ENCODE measurements at places on chromosomes 16 and 17.

DNA sequence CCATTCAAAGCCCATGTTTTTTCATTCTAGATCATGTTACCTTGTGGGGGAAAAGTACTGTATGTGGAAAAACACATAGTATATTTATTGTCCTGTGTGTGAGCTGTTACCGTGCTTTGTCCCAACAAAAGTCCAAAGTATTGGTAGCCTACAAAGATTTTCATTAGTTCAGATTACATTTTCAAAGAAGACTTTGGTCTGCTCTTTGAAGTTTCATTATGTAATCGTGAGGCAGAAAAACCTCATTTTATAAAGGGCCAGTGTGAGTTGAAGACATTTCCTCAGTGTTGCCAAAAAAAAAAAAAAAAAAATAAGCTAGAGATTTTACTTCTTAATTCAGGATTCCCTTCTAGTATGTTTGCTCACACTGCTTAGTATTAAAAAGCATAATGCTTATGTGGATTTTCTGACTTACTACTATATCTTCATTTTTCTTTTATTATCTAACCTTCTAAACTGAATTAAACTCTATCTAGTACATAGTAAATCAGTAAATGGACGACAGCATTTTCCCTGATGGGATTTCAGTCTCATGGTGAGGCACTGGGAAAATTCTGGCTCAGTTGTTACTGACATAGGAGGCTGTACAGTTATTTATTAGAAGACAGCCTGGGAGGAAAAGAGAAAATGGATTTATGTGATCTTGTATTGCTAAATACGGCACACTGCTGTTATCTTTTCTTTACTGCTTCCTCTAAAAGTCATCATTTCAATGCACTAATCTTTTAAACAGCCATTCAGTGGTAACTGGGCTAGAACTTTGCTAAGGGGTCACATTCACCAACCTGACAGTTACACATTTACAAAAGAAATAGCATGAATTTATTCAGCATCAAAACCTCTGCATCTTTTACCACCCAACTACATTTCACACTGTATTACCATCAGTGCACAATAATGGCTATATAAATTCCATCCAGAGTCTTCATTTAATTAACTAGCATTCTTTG is 100.6 kb downstream of the STXBP4 start:
- no peak for DNase-seq

GRCh38 chr17:76556765-76557367 is 17.0 kb downstream of the PRCD start:
- no peak for DNase-seq

GRCh38 chr17:80263253-80264204 is 2.9 kb downstream of the RNF213 start:
- DNase-seq: peak; percentile 87

GRCh38 chr17:50292465-50292864 is 18.2 kb downstream of the TMEM92 start:
- DNase-seq: no peak

DNA sequence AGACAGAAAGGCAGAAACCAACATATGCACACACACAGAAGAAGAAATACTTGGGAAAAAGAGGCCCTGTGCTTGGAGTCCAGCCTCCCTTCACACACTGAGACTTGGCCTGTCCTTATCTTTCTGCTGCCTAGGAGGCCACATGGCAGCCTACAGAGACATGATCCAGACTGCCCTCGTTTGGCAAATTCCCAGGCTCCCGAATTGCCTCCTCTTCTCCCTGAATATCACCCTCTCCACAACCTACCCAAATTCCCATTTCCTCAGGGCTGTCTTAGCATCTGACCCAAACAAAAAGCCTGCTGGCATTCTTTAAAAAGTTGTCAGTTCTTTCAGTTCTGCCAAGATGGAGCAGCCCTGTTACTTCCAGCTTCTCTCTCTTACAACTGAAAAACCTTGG is 59.8 kb downstream of the DNAH17 start:
- peak; percentile 69 for DNase-seq

GRCh38 chr17:81489012-81489997 is 23.3 kb downstream of the ACTG1 start:
- peak; percentile 58 for DNase-seq

DNA sequence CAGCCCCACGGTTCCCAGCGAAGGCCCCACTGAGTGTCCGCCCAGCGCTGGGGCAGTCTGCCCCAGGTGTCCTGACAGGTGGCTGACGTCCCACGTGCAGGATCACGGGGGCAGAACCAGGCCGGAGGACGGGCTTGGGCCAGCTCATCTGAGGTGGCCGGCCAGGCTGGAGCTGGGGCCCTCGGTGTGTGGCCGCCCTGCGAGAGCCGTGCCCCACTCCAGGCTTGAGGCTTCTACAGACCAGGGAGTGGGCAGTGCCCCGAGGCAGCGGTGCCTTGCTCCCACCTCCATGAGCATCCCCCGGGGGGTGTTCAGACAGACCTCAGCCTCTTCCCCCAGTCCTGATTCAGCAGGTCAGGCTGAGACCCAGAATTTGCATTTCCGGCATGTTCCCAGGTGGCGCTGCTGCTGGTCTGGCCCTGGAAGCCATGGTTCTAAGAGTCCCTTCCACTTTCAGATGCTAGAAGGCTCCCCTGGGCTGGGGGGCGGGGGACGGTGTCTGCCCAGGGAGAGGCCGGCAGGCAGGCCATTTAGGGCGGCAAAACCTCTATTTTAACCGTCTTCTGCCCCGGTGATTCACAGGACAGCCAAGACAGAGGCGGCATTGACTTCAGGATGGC is 35.4 kb upstream of the PABPN1L start:
- DNase-seq: no peak

GRCh38 chr16:67190041-67190440 is at the start of gene EXOC3L1:
EXOC3L1 (minus strand) TSS chr16:67190136; CDS start chr16:67189676, 460 bp downstream.
- no peak for DNase-seq

DNA sequence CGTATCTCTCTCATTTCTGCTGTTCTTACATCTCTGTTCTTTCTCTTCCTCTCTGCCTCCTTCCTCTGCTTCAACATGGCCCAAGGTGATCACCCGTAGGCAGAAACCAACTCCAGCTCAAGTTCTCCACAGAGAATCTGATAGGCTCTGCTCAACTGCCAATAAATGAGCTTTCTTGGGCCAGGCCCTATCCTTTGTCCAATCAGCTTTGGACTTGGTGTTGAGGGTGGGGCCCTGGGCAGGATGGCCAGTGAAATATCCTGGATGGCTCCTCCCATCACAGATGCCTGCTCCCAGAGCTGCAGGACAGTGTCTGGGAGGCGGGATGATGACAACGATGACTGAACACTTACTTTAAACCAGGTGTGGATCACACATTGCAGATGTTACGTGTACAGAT is 17.4 kb upstream of the BRD7 start:
- DNase-seq: no peak

DNA sequence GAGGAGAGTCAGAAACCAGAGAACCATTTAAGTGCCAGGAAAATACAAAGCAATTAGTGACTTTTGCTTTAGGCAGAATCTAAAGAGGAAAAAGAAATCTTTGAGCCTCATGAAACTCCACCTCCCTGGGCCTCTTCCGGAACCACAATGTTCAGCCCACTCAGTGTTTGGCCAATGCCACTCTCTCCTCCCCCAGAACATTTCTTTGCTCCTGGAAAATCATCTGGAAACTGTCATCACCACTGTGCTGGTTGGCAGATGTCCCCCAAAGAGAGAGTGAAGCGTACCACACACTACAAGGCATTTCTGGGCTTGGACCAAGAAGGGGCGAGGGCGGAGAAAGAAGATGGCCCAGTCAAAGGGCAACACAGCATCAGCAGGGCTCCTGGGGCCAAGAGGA is 7.1 kb upstream of the SOX9 start:
- DNase-seq: no peak

DNA sequence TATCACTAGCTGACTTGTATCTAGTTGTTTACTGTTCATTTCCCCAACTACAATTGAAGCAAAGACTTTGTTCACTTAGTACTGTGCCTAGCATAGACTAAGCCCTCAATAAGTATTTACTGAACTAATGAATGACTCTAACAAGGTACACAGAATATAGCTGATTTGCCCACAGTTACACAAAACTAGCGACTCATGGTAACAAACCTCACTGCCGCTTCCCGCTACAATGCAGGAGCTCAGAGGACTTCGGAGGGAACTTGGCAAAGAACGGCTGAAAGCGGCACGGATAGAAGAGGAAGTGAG is 524 bp downstream of the EFTUD2 start:
- no peak for DNase-seq

DNA sequence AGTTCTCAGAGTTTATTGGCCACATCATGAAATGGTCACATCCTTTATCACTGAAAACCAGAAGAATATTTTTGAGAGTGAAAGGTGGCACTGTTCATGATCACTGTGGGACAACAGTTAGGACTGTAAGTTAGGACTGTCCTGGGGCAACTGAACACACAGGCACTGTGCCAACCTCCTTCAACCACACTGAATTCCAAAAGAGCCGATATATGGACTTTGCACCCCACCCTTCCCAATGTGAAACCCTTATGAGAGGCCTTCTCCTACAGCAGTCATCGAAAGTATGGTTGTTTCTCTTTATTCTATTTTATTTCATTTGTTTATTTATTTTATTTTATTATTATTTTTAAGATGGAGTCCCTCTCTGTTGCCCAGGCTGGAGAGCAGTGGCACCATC is 353.5 kb downstream of the TOX3 start:
- no peak for DNase-seq

DNA sequence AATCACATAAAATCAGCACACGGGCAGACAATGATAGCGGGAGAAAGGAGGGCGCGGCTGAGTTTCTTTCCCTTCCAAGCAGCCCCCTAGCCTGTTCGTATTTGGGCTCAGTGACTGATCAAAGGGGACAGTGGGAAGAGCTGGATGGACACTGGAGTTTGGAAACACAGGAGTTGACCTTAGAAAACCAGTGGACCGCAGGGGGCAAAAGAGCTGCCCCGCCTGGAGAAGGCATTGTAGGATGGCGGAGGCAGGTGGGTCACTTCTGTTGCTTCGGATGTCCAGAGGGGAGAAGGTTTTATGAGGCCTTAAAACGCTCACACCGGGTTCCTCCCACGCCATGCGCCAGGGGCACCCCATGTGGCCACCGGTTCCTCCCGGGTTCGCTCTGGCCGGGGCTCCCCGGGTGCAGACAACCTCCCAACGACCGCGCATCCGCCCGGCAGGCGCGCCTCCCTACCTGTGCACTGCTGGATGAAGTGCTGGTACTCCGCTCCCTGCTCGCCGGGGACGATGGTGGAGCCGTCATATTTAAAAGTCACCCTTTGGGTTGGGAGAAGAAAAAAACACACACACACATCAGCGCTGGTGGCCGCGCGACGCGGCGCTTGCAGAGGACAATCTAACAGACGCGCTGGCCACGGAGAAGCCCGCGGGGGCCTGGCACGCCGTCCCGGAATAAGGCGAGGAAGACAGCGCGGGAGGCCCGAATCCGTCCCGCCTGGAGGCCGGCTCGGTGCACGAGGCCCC is 662 bp downstream of the COTL1 start:
- DNase-seq: peak; percentile 81

- no peak for DNase-seq
These were observed 1.7 kb upstream of the NLRC3 start for GRCh38 chr16:3578610-3579551.

DNA sequence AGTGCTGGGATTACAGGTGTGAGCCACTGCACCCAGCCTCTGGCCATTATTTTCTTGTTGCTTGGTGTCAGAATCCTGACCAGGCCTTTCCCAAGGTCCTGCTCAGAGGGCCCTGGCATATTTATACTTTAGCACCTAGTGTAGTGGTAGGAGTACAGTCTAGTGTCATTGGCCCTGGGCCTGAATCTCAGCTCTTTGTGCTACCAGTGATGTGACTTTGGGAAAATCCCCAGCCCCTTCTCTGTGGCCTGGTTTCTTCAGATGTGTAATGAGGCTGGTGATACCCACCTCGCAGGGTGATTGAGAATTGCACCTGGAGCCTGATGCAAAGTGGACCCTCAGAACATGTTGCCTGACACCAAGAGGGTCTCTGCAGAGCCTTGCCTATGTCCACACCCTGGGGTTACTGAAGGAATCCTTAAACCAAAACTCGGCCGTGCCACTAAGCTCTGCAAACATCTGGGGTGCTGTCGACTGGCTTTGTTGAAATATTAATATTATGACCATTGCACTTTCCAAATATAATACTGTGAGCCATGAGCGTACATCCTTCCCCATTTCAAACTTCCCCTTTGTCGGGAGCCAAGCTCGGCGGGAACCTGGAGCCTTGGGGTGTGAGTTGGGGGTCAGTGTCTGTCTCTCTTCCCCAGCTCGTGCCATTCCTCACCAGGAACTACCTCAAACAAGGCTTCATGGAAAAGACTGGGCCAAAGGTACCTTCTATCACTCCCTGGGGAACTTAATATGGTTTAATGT is 18.0 kb upstream of the RNF135 start:
- peak; percentile 72 for DNase-seq

DNA sequence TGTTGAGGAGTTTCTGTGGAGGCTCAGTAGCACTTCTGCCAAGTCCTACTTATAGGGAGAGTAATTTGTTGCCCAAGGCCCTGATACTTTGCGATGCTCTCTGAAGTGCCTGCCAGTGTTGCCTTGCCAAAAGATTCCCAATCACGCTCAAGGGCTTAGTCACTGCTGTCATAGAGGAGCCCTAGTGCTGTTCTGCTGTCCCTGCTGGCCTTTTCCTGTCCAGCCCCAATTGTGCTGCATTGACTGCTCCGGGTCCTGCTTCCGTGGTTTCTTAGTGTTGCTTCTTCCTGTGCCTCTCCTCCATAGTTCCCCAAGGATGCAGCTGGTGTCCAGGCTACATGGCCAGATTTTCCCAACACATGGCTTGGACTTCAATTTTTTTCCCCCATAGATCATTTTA is 13.9 kb downstream of the NUP93 start:
- DNase-seq: peak; percentile 43

DNA sequence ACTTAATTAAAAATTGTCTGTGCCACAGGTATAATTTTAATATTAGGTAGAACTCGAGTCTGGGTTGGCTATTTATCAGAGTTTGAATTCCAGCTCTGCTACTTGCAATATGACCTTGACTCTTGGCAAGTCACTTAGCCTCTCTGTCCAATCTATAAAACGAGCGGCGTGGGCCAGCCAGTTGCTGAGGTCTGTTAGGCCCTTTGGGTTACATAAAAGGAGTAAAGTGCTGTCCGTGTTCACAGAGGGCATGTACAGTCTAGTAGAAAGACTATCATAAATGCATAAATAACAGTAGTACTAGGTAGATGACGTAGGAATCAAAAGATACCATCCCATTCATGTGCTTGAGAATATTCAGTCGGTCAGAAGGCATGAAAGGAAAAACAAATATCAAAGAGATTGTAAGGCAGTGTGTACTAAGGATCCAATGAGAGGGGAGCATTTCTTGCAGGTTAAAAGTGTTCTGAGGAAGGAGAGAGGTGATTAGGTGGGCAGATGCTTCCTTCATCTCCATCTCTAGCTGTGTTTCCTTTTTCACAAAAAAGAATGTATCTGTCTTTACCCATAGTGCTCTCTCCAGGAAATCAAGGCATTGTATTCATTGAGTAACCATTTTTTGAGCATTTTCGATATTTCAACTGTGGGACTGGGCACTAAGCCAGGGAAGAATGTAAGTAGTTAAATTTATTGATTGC is 2.4 kb downstream of the TNRC6A start:
- peak; percentile 66 for DNase-seq

DNA sequence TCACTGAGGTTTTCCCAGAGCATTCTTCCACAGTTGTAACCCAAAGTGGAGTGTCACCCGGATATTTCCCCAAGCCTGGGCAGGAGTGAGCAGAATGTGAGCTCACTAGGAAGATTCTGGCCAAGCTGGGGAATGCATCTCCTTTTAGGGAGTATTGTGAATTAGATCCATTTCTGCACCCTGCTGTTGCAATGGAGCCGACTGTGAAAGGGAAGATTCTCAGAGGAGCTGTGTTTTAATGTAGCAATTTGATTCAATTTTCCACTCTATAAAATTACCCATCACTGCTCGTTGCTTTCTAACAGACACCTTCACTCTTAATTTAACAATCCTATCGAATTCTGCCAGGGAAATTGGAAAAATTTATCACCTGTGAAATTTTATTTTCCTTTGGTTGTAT is 70.8 kb downstream of the SNX11 start:
- no peak for DNase-seq

All from right cardiac atrium (tissue), 5 donors.